ENCODE measurements at places on chromosomes 6 and 20.

- H3K4me1 ChIP-seq = peaks cover 2% of the 10 kb centered on the region
- no peak for DNase-seq
- H3K4me3 ChIP-seq = peak overlapping the region; percentile 42
Measured at GRCh38 chr6:168035661-168036545, 38.4 kb downstream of the KIF25 start.

- DNase-seq = no peak
- H3K27me3 ChIP-seq = no peaks in the 10 kb centered on the region
- H3K4me3 ChIP-seq = no peak overlapping the region
- no peak overlapping the region for H3K27ac ChIP-seq
- no peaks in the 10 kb centered on the region for H3K4me1 ChIP-seq
Measured at GRCh38 chr20:24681634-24682495, 212.4 kb downstream of the SYNDIG1 start.

DNA sequence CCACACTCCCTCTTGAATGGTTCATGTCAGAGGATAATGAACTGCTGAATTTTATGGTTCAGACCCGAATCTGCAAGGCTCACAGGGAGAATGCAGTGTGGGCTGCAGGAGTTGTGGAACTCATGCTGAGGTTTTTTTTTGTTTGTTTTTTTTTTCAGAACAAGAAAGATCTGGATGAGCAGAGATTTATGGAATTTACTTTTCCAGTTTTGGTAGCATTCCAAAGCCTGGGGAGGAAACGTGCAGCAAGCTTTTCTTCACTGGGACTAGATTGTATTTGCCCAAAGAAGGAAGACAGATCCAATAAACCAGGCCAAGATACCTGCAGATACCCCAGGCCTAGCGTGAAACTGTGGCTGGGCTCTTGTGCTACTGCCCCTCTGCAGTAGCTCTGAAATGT lies 223.9 kb upstream of the TAB2 start:
- no peak for DNase-seq
- H3K4me1 ChIP-seq = peaks cover 64% of the 10 kb centered on the region
- H3K36me3 ChIP-seq = peaks cover 28% of the 10 kb centered on the region
- H3K4me3 ChIP-seq = peak overlapping the region; percentile 64
- H3K27ac ChIP-seq = peak overlapping the region; percentile 86

GRCh38 chr6:108587258-108588059 lies 26.7 kb downstream of the FOXO3 start:
- H3K36me3 ChIP-seq = peaks cover 4% of the 10 kb centered on the region
- H3K27me3 ChIP-seq = no peaks in the 10 kb centered on the region
- H3K4me1 ChIP-seq = peaks cover 38% of the 10 kb centered on the region
- no peak overlapping the region for H3K4me3 ChIP-seq
- H3K27ac ChIP-seq = no peak overlapping the region
